C1 segment of cervical spinal cord (tissue), 14 donors: ENCODE measurements at places on chromosomes 16 and 17.

- DNase-seq = peak; percentile 15
Observed at GRCh38 chr16:70410734-70411133, 28.2 kb downstream of the ST3GAL2 start.

DNA sequence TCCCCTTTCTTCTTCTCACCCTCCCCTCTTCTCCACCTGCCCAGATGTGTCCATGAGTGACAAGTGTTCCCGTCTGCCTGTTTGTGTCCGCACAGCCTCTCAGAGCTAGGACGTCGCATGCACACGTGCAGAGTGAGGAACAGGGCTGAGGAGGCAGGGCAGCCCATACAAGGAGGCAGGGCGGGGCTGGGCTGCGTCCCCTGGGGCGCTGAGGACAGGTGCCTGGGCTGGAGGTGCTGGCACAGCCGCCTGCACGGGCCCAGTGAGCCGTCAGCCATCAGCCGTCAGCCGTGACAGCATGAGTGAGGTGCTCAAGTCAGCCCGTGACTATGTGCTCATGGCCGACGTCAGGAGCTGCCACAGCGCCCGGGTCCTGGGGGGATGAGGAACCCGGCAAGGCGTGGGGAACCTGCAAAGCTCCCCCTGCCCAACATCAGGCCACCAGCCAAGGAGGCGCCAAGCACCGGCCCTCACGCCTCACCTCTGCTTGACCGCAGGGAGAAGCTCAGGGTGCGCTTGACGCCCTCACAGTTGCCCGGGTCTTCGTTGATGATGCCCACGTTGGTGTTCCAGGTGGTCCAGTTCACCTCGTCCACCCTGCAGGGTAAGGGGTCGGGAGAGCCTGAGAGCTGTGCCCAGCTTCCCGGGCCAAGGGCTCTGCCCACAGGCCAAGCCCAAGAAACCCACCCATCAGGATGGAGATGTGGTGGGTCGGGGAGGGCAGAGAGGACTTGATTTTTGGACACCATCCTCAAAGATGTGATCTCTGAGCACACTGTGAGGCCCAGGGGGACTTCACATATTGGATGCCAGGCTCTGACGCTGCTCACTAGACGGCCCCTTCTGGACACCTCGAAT, 13.7 kb upstream of the TRPV3 start:
- no peak for DNase-seq

GRCh38 chr16:72241930-72242329, 70.0 kb upstream of the PMFBP1 start:
- DNase-seq = peak; percentile 10

DNA sequence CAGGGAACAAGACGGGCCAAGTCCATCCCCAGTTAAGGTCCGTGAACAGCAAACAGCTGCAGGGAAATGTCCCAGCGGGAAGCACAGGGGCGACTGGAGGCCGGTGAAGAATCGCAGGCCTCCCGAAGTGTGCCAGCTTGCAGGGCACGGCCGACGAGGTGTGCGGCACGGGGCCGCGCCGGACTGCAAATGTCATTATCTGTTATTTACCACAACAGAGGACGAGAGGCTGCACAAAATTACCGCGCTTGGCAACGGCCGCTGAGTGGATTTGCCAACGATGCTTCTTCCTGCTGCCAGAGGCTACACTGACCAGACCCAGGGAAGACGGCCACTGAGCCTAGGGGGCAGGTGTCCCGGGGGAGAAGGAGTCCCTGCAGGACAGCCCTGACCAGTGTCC, 53.1 kb downstream of the RPH3AL start:
- DNase-seq = no peak

DNA sequence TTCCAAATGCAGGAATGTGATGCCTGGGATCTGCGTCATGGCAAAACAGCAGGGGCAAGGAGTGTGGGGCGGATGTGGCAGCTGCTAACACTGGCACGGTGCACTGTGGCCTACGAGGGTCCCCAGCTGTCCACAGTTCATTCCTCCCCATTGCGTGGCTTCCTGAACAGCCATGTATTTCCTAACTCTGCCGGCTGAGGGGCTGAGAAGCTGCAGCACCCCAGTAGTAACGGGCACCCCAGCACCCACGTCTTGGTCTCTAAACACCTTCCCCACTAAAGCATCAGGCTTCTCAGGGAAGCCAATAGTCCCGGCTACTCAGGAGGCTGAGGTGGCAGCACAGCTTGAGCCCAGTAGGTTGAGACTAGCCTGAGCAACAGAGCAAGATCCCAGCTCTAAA, 47.6 kb downstream of the LMF1 start:
- DNase-seq = no peak

GRCh38 chr17:19418251-19418992, 7.4 kb downstream of the RNF112 start:
- no peak for DNase-seq

- no peak for DNase-seq
Observed at GRCh38 chr17:48483471-48484131, 47.2 kb downstream of the HOXB1 start.
